ENCODE measurements at places on chromosomes 6 and 20.

DNA sequence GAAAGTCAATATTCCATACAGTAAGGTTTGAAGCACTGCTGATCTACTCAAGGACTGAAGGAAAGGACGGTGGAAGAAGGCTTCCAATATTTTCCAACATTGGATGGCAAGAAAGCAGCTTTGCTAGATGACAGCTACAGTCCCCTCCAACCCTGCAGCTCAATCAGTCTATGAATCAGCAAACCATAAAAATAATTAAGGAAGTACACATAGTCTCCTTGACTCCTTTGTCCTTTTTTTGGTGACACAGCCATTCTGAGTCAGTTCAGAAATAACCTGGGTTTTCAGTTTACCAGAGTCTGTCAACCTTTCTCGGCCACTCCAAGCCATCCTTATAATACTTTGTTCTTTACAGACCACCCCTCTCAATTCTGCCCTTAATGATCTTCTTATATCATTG, 232.5 kb downstream of the IBTK start:
- DNase-seq = no peak

DNA sequence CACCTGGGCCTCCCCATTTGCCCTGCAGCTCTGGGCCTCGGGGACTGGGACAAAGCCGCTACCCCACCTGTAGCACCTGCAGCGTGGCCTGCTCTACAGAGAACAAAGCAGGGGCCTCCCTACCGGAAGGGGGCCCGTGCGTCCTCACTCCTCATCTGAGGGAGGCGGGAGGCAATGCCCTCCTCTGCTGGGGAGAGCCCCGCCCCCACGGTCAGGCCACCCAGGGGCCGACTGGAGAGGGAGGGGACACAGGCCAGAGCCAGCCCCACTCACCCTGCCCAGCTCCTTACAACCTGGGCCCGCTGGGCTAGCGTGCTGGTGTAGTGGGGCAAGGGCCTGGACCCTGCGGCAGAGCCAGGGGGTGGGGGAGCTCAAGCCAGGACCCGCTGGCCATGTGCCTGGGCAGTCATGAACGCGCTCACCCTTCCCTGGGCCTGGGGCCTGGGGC, 8.0 kb downstream of the LAMA5 start:
- DNase-seq = no peak

- DNase-seq = no peak
Observed at GRCh38 chr6:35474942-35475570, 6.9 kb downstream of the RPL10A start.

DNA sequence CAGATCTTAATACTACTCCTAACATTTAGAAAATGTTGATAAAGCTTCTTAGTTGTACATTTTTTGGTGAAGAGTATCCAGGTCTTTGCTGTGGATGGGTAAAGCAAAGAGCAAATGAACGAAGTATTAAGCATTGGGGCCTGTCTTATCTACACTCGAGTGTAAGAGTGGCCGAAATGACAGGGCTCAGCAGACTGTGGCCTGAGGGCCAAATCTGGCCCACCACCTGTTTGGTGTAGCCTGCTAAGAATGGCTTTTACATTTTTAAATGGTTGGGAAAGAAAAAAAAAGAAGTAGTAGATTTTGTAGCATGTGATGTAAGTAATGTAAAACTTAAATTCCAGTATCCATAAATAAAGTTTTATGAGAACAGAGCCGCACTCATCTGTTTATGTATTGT, 19.4 kb upstream of the MAPK13 start:
- no peak for DNase-seq

DNA sequence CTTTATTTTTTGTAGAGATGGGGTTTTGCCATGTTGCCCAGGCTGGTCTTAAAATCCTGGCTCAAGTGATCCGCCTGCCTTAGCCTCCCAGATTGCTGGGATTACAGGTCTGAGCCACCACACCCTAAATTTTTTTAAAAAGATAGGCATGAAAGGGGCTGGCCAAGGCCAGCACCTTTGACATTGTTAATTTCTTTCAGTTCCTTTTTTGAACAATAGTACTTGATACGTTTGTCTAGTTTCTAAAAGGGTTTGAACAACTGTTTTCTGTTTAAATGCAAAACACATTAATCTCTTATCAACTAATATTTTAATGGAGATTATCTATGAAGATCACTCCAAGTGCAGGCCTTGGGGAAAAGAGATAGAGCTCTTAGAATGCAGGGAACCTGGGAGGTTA, 37.6 kb upstream of the PTPRK start:
- no peak for DNase-seq

DNA sequence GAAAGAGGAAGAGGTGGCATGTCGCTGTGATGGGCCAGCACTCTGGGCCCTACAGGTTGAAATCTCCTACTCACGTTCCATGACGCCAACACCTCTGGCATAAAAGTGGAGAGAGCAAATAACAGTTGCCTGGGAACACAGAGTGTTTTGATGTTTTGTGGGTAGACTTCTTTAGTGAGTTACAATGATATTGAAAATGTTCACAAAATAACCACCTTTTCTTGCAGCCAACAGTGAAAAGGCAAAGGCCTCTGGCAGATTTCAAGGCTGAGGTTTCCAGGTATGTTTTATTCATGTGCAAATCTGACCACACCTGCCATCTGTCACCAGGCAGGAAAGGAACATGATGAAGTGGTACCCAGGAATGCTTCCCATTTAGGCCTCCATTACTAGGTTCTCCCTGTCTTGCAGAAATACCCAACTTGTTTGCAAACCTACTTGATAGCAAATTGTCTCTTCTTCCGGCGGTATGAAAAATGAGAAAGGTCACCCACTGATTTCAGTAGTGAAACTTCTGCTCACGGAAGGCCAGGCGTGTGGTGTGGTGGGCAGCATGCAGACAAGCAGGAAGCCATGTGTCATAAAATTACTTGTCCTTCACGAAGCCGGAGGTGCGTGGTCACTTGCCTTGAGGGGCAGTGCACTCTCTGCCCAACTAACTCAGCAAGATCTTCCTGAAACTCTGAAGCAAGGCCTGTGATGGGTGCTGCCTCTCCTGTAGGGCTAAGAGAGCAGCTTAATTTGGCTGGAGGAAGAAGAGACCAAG, 299.1 kb upstream of the PRDM1 start:
- DNase-seq = no peak

- no peak for DNase-seq
Observed at GRCh38 chr6:33490198-33490597, 35.8 kb downstream of the ZBTB9 start.

- DNase-seq = no peak
Observed at GRCh38 chr20:51666126-51666525, 102.1 kb downstream of the ATP9A start.

GRCh38 chr20:38875175-38875993, 50.8 kb upstream of the FAM83D start:
- no peak for DNase-seq

GRCh38 chr6:81727876-81728517, 24.5 kb downstream of the TENT5A start:
- no peak for DNase-seq

DNA sequence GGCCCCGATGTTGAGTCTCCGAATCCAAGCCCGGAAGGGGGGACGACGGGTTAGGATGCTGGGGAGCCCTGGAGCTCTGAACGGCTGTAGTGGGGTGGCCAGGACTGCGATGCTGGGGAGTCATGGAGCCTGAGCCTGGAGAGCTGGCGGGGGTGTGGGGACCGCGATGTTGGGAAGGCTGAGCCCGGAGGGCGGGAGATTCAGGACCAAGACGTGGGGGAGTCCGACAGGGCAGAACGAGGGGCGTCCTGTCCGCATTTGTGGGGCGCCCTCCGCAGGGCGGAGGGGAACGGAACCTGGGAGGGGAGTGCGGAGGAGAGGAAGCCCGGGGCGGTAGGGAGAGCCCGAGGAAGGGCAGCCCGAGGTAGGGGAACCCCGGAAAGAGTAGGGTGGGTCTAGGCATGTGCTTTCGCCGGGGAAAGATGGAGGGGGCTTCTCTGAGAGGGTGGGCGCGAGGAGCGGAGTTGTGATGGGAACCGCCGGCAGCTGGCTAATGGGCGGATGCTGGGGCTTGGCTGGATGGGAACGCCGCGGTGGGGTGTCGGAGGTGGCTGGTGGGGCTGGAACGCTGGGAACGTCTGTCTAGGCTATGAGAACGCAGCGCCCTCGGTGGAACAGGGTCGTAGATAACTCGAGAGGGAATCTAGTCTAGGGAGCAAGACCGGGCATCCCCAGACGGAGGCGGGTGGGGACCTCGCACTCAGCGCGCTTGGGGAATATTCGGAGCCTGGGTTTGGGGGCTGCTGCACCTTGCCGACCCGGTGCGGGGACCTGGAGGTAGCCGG, 684 bp downstream of the PAQR8 start:
- peak; percentile 34 for DNase-seq

GRCh38 chr6:133756078-133756695, 132.7 kb upstream of the TCF21 start:
- peak; percentile 61 for DNase-seq

DNA sequence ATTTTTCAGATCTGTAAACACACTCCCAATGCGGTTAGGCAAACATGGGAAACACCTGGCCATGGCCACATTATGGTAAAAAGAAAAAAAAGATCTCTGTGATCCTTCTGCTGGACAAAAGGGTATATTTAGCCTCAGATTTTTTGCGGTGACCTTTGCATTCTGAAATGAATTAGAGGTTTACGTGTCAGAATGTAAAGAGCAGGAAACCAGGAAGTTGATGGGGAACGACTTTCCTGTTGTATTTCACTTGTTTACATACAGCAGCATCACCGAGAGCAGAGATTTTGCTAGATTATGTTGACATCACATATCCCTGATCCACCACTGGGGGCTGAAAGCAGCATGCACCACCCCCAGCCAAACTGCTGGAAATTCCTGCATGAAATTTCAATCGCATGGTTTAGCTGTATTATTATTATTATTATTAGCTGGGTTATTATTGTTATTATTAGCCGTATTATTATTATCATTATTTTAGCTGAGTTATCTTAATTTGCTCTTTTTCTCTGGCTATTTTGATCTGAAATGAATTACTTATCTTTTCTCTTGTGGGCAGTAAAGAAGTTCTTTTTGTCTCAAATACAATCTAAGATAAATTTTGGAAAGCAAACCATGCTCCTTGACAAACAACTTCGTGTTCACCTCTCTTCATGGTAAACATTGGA, 189.4 kb downstream of the ZFP64 start:
- peak; percentile 63 for DNase-seq

GRCh38 chr6:44161997-44162338, 3.3 kb downstream of the CAPN11 start:
- DNase-seq = peak; percentile 60

GRCh38 chr20:597560-597959, 12.5 kb downstream of the TCF15 start:
- DNase-seq = no peak

GRCh38 chr20:15756754-15757115, 816.5 kb downstream of the KIF16B start:
- DNase-seq = no peak

DNA sequence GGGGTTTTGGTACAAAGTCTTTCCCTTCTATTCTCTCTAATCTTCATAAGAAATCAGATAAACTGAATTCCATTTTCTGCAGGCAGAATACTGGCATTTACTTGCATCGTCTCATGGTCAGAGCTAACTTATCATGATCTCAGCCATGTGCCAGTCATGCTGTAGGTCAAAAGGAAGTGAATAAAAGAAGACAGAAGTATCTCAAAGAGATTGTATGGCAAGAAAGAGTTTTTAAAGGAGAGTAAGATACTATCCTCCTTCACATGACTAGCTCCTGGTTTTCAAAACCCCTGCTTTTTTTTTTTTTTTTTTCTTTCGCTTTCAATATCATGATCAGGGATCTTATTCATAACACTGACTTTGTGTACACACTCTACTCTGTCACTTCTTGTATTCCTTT, 398.3 kb downstream of the C6orf118 start:
- no peak for DNase-seq

GRCh38 chr20:2358006-2358405, 22.7 kb upstream of the TGM6 start:
- no peak for DNase-seq

- no peak for DNase-seq
Observed at GRCh38 chr20:1273366-1273765, 7.3 kb downstream of the SNPH start.

DNA sequence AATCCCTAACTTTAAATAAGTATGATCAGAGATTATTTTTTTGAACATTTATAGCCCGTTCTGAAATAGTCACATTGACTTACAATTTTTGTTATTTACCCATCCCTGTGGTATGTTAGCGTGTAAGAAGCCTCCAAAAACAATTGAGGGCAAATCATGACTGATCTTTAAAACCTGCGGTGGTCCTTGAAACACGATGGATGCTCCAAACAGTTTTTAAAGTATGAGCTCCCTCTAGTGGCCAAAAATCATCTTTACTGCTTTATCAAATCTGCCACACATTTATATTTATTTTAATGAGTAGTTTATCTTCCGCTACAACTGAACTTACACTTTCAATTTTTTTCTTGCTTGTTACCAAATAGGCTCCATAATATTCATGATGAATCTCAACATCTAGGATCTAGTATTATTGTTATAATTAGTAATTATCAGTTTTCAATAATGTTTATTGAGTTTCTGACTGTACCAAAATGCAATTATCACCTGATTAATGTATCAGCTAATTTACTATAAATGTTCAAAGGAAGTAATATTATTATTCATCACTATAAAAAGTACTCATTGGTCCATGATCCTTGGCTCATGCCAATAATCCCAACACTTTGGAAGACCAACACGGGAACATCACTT, 52.2 kb downstream of the MARCKS start:
- DNase-seq = peak; percentile 61

DNA sequence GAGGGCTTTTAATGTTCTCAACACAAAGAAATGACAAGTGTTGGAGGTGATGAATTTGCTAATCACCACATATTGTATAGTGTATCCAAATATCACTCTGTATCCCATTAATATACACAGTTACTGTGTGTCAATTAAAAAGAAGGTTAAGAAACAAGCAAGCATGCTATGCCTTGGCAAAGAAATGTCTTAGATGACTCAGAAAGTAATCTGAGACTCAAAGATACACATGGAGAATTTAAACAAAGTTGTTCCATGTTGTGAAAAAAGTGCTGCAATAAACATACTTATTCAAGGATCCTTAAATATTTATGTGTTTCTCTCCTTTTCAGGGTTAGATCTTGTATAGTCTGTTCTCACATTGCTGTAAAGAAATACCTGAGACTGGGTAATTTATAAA, 300.9 kb downstream of the DHX35 start:
- DNase-seq = peak; percentile 26

DNA sequence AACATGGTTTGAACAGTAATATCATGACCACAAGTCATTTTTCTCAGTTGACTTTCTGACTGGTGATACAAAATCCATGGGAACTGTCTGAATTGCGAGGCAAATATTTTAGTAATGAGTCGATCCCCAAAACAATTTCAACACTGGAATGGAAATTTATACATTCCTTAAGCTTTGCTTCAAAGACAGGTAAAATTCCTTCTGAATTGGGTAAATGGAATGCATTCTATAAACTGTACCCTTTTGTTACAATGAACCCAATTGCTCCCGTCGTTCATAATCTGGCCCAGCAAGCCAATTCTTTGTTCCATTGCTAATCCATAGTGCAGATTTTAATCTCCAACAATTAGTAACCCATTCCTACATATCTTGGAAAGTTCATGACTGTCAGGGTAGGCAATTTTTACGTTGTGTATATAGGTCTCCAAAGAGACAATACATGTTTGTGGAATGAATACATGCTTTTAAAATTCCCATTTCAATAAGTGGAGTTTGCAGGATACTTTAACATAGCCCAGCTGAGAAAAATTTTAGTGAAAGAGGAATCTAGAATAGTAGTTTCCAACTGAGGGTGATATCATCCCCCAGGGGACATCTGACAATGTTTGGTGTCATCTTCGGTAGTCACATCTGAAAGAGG, 32.7 kb downstream of the CYP24A1 start:
- peak; percentile 81 for DNase-seq
